Mesenchymal stem cell (in vitro differentiated cells and primary cell): ENCODE measurements at places on chromosomes 7 and 10.

GRCh38 chr10:15579605-15580004 lies 140.1 kb downstream of the ITGA8 start:
- no peaks in the 10 kb centered on the region for H3K4me1 ChIP-seq
- H3K27ac ChIP-seq: no peak overlapping the region
- H3K4me3 ChIP-seq: no peak overlapping the region
- DNase-seq: peak; percentile 53

DNA sequence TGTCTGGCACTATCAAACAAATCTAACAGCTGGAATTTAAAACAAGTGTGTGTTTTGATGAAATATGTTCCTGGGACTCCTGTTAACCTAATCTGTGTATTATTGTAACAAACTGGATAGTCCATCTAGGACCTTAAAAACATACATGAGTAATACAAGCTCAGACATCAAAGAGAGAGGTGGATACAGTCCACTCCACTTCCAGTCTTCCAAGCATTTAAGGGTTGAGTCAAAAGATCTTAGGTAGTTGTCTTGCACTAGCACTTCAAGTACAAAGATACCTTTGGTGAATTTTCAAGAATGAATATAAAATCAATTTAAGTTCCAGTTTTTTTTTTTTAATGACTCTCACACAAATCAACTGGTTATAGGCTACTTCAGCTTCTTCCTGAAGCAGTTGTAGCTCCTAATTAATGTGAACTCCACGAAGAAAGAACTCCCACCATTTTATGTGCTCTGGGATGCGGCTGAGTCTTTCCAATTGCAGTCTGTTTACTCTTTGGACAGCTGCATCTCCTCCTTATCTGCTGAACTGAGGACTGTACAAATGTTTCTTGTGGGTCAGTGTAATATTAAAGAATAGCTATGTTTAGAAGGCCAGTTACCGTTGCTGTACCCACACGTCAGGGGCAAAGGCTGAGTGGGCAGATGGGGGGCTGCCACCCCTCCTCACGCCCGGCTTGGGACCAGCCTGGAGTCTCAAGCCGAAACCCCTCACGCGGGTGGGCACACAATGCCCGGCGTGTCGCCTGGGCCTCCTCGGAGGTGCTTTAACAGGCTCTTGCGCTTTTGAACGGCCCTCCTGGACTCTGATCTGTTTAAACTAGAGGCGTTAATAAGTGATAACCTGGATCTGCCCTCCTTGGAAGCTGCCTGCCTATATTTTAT lies 2.9 kb upstream of the IGF2BP3 start:
- no peaks in the 10 kb centered on the region for H3K36me3 ChIP-seq
- H3K27ac ChIP-seq: peak overlapping the region; percentile 85
- peak; percentile 60 for DNase-seq
- no peaks in the 10 kb centered on the region for H3K27me3 ChIP-seq
- H3K4me1 ChIP-seq: peaks cover 3% of the 10 kb centered on the region

DNA sequence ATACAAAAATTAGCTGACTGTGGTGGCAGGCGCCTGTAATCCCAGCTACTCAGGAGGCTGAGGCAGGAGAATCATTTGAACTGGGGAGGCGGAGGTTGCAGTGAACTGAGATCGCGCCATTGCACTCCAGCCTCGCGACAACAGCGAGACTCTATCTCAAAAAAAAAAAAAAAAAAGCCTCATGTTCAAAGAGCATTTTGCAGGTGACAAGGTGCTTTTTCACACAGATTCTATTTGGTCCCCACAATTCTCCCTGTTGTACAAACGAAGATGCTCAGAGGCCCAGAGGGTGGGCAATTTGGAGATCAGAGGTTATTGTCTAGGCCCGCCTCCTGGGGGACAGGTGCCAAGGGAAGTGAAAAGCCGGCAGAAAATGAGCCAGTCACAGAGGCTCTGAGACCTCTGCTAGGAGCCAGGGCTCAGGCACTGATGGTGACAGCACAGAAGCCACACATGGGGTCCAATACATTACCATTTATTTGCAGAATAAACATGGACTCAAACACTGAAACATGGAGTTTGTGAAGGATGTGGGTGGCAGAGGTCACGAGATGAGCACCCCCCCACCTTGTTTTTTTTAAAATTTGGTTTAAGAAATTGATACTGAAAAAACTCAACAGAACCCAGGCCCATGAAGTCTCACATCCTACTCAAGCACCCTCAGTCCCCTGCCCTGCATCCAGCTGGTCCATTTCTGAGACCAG lies 882 bp upstream of the GAL3ST4 start:
- DNase-seq: no peak
- peaks cover 44% of the 10 kb centered on the region for H3K27me3 ChIP-seq
- H3K36me3 ChIP-seq: no peaks in the 10 kb centered on the region
- peaks cover 26% of the 10 kb centered on the region for H3K4me1 ChIP-seq

- H3K27ac ChIP-seq: peak within 1 kb of the TSS; percentile 66
- H3K27me3 ChIP-seq: no peaks in the 10 kb centered on the region
- no peaks in the 10 kb centered on the region for H3K36me3 ChIP-seq
- H3K4me1 ChIP-seq: peaks cover 11% of the 10 kb centered on the region
- DNase-seq: peak; percentile 85
Measured at GRCh38 chr10:100009793-100010676, at the start of gene DNMBP. Gene DNMBP (minus strand): TSS chr10:100009947. CDS start chr10:99972124, 37,823 bp downstream.

DNA sequence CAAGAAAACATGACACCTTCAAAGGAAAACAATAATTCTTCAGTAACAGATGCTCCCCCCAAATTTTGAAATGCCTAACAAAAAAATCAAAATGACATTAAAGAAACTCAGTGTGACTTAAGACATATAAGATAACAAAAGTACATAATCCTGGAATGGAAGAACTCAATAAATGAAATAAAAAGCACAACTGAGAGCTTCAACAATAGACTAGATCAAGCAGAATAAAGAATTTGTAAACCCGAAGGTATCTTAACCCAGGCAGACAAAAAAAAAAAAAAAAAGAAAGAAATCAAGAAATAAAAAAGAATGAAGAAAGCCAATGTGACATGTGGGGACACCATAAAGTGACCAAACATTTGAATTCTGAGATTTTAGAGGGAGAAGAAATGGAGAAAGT lies 27.7 kb upstream of the LRRD1 start:
- H3K4me3 ChIP-seq: no peak overlapping the region
- no peak for DNase-seq
- H3K36me3 ChIP-seq: peaks cover 23% of the 10 kb centered on the region
- H3K4me1 ChIP-seq: no peaks in the 10 kb centered on the region

DNA sequence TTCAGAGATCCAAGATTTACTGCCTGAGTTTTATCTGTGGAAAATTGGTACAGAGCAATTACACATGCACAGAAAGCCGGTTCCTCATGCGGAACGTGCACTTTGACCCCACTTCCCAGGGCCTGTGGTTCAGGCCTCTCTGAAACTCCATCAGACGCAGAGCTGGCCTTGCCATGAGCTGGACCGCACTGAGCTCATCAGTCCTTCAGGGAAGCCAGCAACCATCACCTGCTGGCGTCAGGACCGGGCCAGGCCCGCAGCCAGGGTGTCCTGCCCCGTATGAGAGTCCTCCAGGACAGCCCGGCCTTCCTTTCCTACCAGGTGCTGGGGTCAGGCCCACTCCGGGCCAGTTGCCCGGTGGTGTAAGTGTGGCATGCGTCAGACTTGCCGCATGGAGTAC lies 446.5 kb upstream of the FOXK1 start:
- H3K4me1 ChIP-seq: peaks cover 7% of the 10 kb centered on the region
- no peaks in the 10 kb centered on the region for H3K27me3 ChIP-seq
- H3K36me3 ChIP-seq: peaks cover 10% of the 10 kb centered on the region

- peaks cover 10% of the 10 kb centered on the region for H3K27me3 ChIP-seq
- H3K4me1 ChIP-seq: peaks cover 9% of the 10 kb centered on the region
- H3K4me3 ChIP-seq: no peak overlapping the region
- H3K27ac ChIP-seq: no peak overlapping the region
- H3K36me3 ChIP-seq: no peaks in the 10 kb centered on the region
Measured at GRCh38 chr10:98323221-98324164, 55.5 kb upstream of the LOXL4 start.

GRCh38 chr7:149202831-149203231 lies 7.5 kb downstream of the ZNF282 start:
- peak; percentile 32 for DNase-seq
- H3K27ac ChIP-seq: peak overlapping the region; percentile 7
- H3K4me1 ChIP-seq: peaks cover 11% of the 10 kb centered on the region
- peaks cover 78% of the 10 kb centered on the region for H3K36me3 ChIP-seq
- no peaks in the 10 kb centered on the region for H3K27me3 ChIP-seq

- peak; percentile 83 for DNase-seq
- peak within 1 kb of the TSS; percentile 74 for H3K27ac ChIP-seq
- H3K36me3 ChIP-seq: no peaks in the 10 kb centered on the region
Measured at GRCh38 chr7:94655848-94656657, at the start of gene SGCE. Gene SGCE (minus strand): TSS chr7:94656133. CDS start chr7:94656098, 35 bp downstream.

DNA sequence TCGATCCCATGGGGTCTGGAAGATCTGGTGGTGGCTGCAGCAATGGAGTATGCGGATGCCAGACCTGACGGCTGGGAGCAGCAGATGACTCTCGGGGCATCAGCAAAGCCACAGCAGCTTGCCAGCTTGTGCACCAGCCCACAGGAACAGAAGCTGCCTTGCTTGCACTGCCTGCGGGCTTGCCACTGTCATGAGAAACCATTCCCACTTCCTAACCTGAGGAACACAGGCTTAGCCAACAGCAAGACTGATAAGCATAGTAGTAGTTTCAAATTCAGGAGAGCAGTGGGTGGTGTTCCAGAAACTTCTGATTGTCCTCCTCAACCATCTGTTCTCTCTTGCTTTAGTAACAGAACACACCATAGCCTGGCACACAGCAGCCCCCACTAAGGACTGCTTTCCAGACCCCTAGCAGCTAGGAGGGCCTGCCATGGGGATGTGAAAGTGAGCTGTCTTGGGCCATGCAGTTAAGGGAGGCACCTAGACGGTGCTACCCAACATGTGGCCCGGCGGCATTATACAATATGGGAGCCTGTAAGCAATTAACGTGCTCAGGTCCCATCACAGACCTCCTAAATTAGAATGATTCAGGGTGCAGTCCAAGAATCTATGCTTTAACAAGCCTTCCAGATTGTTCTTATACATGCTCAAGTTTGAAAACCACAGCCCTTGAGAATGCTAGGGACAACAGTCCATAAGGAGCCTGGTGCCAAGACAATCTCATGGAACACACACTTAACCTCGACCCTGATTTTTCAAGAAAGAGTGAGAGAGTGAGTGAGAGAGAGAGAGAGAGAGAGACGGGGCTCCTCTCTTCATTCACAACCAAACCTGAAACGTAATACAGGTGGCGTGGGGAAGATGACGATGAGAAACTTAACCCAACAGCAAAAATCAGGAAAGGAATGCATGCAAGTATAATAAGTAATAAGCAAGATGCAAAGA lies 7.1 kb downstream of the ANXA11 start:
- H3K36me3 ChIP-seq: peaks cover 29% of the 10 kb centered on the region
- H3K27ac ChIP-seq: no peak overlapping the region
- no peaks in the 10 kb centered on the region for H3K27me3 ChIP-seq
- H3K4me1 ChIP-seq: peaks cover 41% of the 10 kb centered on the region
